ENCODE measurements at places on chromosomes 6 and 20. TPM values are rescaled to one million over a fixed set of nuclear protein-coding genes. Genes with fewer than 3 reads are reported as not detected.

The SIRPD gene
- 0.18 TPM for total RNA-seq

The PNISR gene
- 42.5 TPM for total RNA-seq

The KIAA0408 gene
- not detected for total RNA-seq

The FAM50B gene
- 8.3 TPM for total RNA-seq

The LY6G6F gene
- not detected for total RNA-seq

The FAM184A gene
- total RNA-seq, result 4.4 TPM

The JAG1 gene
- 176 TPM for total RNA-seq

The OLIG3 gene
- total RNA-seq, result not detected

The HLA-DQB1 gene
- not detected for total RNA-seq

The NHLRC1 gene
- total RNA-seq, result 1.3 TPM

The HELZ2 gene
- total RNA-seq, result 33.4 TPM

The ZNF292 gene
- 16.9 TPM for total RNA-seq

The BPIFA1 gene
- not detected for total RNA-seq

The INSM1 gene
- total RNA-seq, result 0.04 TPM

The VWA7 gene
- 1.9 TPM for total RNA-seq

The CST1 gene
- 0.92 TPM for total RNA-seq

The STMND1 gene
- not detected for total RNA-seq

The CNPY3 gene
- 37.5 TPM for total RNA-seq

The TOMM34 gene
- 120 TPM for total RNA-seq

The MYB gene
- total RNA-seq, result 4.4 TPM

The MAS1 gene
- not detected for total RNA-seq

The DDO gene
- not detected for total RNA-seq

The CDH22 gene
- total RNA-seq, result not detected

The HLA-DOA gene
- not detected for total RNA-seq

The APOM gene
- total RNA-seq, result 1.6 TPM

The MYLK4 gene
- total RNA-seq, result 0.11 TPM

The LKAAEAR1 gene
- 0.98 TPM for total RNA-seq

The PRICKLE4 gene
- total RNA-seq, result 1.7 TPM

The FABP7 gene
- not detected for total RNA-seq

The KHDC1 gene
- 7.9 TPM for total RNA-seq

The TFAP2C gene
- 36.3 TPM for total RNA-seq

The CTAGE9 gene
- total RNA-seq, result not detected

The PDE10A gene
- 2.1 TPM for total RNA-seq

The PI16 gene
- 0.07 TPM for total RNA-seq

The TBXT gene
- total RNA-seq, result not detected

The EDN1 gene
- total RNA-seq, result 25.6 TPM

The CYP21A2 gene
- total RNA-seq, result not detected

The CYP24A1 gene
- 0.81 TPM for total RNA-seq

The OSER1 gene
- 29.0 TPM for total RNA-seq

The IL17F gene
- not detected for total RNA-seq

The GPRC6A gene
- total RNA-seq, result not detected

The SNX14 gene
- 65.4 TPM for total RNA-seq

The COL11A2 gene
- 0.63 TPM for total RNA-seq

The WFDC12 gene
- total RNA-seq, result not detected

The HLA-DRB1 gene
- total RNA-seq, result not detected

The CRISP2 gene
- not detected for total RNA-seq

The PRRT1 gene
- not detected for total RNA-seq

The HMGA1 gene
- total RNA-seq, result 1,441 TPM

The CDH26 gene
- 1.2 TPM for total RNA-seq

The CAP2 gene
- total RNA-seq, result 11.6 TPM

The NPBWR2 gene
- not detected for total RNA-seq

The PGC gene
- not detected for total RNA-seq

The PPP1R16B gene
- total RNA-seq, result 0.12 TPM

The BPIFB4 gene
- not detected for total RNA-seq

The SLC22A7 gene
- not detected for total RNA-seq

The CBFA2T2 gene
- 9.7 TPM for total RNA-seq

The ZDHHC14 gene
- total RNA-seq, result 10.6 TPM

The RIPOR2 gene
- 0.44 TPM for total RNA-seq

The DDX27 gene
- 80.8 TPM for total RNA-seq

The ANKRD66 gene
- not detected for total RNA-seq

Data from PC-3 (cell line).